ENCODE measurements at places on chromosomes 7 and 10.

GRCh38 chr7:73828107-73828803 lies 2.5 kb upstream of the CLDN4 start:
- peak; percentile 42 for DNase-seq

DNA sequence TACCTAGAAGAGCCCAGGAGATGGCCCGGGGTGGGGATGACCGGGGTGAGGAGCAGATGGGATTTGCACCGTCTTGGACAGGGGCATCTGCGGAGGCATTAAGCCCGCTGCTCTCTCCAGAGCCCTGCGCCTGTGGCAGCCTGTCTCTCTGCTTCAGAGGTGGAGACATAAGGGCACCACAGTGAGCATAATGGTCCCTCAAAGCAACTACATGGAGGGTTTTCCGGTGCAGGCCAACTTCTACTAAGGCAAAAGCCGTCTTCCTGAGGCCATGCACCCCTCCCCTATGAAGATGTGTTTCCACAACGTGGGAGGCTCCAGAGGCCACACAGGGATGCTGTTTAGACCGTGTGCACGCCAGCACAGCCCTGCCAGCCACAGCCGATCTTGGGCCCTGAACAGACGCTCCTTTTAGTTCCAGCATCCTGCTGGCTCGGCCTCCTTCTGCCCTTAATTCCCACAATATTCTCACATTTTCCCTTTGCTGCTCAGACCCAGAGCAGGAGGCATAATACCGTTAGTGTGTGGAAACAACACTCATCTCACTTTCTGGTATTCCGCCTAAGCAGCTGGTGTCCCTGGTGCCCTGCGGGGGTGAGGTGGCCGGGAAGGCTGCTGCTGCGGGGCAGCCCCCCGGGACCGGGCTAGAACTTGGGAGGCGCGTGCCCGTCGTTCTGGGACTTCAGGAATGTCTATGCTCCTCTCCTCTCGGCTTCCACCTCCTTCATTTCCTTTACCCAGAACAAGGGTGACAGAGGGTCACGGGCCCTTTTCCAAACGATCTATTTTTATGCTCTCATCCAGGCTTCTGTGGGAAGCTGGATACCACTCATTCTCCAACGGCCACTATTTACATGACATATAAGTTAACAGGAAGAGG lies 266.9 kb downstream of the TNS3 start:
- DNase-seq: no peak

- no peak for DNase-seq
Observed at GRCh38 chr10:38025283-38025682, 14.8 kb downstream of the ZNF33A start.

- DNase-seq: no peak
Observed at GRCh38 chr7:114689406-114689805, 232.5 kb upstream of the MDFIC start.

DNA sequence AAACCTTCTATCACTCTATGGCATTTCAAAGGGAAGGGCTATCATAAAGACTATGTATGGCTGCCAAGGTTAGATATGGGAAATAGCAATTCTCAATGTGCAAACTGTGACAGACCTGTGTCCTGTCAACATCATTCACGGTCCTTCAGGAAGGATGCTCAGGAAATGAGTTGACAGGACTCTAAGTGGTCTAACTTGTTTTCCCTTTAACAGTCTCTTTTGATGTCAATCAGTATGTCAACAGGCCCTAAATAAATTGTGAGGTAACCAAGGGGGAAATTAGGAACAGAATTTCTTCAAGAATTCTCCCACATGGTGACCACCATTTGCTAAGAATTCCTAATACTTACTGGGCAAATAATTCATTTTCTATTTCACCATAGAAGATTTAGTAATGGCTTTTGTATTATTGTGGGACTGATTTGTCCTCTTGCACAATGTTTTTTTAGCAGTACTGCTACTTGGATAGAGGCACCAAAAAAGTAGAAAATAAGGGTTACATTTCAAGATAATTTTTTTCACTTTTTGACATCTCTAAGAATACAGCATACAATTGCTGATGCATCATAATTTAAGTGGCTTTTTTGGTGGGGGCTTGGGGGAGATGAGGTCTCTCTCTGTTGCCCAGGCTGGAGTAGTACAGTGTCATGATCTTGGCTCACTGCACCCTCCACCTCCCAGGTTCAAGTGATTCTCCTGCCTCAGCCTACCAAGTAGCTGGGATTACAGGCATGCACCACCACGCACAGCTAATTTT lies 275.8 kb downstream of the CACNA2D1 start:
- no peak for DNase-seq

- peak; percentile 33 for DNase-seq
Observed at GRCh38 chr7:102721-103120, 89.7 kb upstream of the FAM20C start.

- DNase-seq: no peak
Observed at GRCh38 chr10:74439213-74439612, 288.2 kb downstream of the ADK start.

Measured in natural killer cell (primary cell).